ENCODE measurements at places on chromosomes 2 and 18. TPM values are rescaled to one million over a fixed set of nuclear protein-coding genes. Genes with fewer than 3 reads are reported as not detected.

SLC35F6 gene
- 110 TPM for total RNA-seq

DNA sequence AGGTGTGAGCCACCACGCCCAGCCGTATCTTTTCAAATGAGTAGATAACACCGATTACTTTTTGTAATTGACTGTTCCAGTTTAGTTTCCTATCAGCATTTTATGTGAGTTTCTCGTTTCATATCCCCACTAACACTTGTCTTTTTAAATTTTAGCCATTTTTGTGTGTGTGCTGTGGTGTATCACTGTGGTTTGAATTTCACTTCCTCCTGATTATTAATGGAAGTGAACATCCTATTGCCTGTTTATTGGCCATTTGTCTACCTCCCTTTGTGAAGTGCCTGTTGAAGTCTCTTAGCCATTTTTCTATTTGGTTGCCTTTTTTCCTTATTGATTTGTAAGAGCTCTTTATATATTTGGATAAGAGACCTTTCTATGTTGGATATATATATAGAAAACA is 91.7 kb upstream of the STON1 start:
- DNase-seq = no peak

DNA sequence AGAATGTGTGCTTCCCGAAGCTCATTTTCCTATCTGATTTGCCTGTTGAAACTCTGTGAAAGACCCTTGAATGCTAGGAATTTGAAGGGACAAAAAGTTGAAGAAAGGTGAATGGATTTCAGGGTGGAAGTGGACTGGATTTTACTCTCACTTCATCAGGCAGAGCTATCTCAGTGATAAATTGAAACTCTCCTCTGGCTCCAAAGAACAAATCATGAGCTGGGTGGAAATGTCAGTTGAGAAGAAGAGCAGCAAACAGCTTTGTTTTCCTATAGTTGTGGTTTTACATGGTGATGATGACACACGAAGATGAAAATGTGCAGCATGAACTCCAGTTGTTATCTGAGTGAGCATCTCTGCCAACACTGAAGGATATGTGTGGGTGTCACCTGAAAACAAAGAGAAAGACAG is 34.4 kb downstream of the CD28 start:
- no peak for DNase-seq

- DNase-seq = no peak
These were observed 437.4 kb upstream of the MYT1L start for GRCh38 chr2:2768476-2768875.

- DNase-seq = no peak
These were observed 164.3 kb downstream of the RPIA start for GRCh38 chr2:88855620-88856408.

DNA sequence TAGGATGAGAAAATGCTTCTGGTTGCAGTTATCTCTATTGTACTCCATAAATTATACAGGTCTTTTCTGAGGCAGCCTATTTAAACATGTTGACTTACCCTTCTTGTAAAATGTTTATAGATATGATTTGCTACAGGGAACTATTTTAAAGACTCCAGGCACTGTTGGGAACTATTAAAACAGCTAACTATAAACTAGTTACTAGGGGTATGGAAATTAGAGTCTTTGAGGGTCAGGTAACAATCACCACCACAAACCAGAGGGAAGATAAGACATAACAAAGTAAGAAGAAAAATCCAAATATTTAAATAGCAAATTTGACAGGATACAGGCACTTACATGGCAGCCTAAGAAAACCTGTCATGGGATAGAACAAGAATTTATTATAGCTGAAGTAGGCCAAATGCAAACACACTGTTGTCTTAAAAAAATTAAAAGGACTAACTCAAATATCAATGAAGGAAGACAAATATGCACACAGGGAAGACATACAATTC is 251.0 kb upstream of the CWC22 start:
- no peak for DNase-seq

DNA sequence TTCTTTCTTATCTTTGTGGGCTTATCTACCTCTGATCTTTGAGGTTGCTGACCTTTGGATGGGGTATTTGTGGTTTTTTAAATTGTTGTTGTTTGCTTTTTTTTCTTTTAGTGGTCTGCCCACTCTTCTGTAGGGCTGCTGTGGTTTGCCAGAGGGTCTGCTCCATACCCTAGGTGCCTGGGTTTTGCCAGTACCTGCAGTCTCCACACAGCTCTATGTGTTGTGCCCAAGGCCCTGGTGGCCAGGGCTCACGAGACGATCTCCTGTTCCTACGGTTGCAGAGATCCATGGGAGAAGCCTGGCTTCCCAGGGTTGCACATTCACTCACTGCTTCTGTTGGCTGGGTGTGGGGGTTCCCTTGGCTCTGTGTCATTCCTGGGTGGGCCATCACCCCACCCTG is 87.1 kb downstream of the PARD3B start:
- no peak for DNase-seq

Measured in SK-MEL-5 (cell line).